ENCODE measurements at places on chromosomes 12 and 14.

- DNase-seq: no peak
Observed at GRCh38 chr14:96681829-96682228, 115.4 kb upstream of the VRK1 start.

- no peak for DNase-seq
Observed at GRCh38 chr12:50514526-50515276, 9.9 kb downstream of the DIP2B start.

DNA sequence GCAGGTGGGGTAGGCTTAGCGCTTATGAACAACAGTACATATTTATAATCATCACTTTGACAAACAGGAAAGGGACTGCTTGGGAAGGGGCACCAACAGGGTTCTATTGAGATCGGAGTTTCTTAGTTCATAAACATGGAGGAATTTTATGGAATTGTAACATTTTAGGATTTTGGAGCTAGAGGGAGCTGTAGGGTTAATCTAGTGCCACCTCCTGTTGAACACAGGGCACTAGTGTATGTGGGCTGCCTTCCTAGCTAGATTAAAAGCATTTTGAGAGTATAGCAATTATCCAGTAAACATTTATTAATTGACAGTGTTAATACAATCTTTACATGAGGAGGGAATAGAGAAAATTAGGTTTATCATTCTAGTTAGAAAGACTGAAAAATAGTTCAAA, 23.1 kb upstream of the TBC1D30 start:
- DNase-seq: no peak

GRCh38 chr14:75120541-75121291, 6.1 kb downstream of the NEK9 start:
- DNase-seq: no peak

DNA sequence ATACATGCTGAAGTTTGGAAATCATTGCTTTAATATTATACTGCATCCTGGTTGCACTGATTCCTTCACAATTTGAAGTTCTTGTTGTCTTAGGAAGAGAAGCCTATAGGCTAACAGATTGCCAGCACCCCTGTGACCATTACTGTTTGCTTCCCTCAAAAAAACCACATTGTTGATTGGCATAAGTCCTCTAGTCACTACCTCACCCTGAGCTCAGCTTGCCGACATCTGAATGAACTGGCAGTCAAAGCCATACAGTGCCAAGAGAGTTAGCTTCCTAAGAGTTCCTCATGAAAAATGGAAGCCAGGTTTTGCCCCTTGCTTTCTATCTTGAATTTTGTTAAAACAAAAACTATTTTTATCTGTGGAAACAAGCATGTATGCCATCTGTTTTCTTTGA, 276.1 kb downstream of the SYT1 start:
- no peak for DNase-seq

GRCh38 chr12:80068173-80068572, 31.2 kb upstream of the OTOGL start:
- DNase-seq: no peak

- DNase-seq: no peak
Observed at GRCh38 chr12:52984136-52984535, 22.1 kb upstream of the EIF4B start.

GRCh38 chr12:69886715-69887114, 61.7 kb downstream of the MYRFL start:
- DNase-seq: no peak

- DNase-seq: no peak
Observed at GRCh38 chr12:109488051-109488665, 10.7 kb downstream of the UBE3B start.

DNA sequence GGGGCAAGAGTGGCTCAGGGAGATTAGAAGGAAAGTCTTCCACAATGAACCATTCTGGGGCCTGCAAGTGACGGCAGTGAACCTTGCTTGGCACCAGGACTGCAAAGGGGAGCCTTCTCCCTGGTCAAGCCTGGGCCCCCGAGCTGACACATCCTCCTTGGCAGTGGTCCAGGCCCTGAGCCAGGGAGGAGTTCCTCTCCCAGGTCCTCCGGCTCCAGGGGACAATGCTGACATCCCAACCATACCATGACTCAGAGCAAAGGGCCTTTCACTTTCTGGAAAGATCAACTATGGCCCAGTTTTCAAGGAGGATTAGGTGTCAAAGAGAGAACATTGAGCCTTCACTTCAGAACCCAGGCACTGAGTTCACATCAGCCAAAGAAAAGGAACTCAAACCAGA, 756.5 kb upstream of the TBX3 start:
- no peak for DNase-seq

Data from NCI-H2171 (cell line).